Activated effector memory CD4-positive, alpha-beta T cell treated with Interleukin-2 at 50 U/mL for 16 hours (primary cell): ENCODE measurements at places on chromosomes 4 and X.

GRCh38 chrX:69389101-69389501 lies 115.0 kb upstream of the NALF2 start:
- no peak for DNase-seq

GRCh38 chr4:26354491-26354890 lies 33.7 kb downstream of the RBPJ start:
- no peak for DNase-seq

DNA sequence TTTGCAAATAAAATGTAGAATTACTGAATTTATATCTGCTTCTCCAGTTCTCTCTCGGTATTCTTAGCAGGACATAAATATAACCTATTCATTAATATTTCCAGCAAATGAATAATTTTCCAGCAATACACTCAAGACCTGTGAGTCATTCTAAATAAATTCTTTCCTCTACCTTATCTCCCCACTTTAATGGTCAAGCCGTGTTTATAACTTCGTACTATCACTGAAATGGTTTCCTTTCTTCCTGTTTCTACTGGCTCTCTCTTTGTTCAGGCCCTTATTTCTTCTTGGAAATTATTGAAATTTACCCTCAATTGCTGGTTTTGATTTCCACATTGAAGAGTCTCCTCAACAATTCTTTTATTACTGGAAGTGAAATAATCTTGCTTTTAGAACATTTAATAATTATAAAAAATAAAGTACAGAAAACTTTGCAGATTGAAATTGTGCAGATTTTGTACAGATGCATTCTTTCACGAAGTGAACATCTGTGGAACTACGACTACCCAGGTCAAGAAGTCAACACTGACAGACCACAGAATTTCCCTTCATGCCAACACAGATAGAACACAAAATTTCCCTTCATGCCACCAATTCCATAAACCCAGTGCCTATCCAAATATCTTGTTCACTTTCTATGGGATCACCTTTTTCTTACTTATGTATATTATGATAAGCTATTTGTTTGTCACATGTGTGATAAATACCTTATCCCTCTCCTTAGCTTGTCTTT lies 205.7 kb downstream of the FAT4 start:
- DNase-seq = no peak

DNA sequence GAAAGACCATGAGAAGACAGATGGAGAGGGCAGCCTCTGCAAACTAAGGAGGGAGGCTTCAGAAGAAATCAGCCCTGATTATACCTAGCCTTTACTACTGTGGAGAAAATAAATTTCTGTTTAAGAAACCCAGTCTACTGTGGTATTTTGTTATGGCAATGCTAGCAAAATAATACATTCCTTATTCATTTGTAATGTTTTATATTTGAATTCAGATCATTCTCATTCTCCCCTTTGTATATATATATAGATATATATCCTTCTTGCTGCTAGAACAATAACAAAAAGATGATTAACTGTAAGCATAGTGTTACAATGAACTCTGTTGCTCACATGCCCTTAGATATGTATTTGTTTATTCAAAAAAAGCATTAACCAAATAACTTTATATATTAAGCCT lies 22.5 kb downstream of the DMD start:
- no peak for DNase-seq

DNA sequence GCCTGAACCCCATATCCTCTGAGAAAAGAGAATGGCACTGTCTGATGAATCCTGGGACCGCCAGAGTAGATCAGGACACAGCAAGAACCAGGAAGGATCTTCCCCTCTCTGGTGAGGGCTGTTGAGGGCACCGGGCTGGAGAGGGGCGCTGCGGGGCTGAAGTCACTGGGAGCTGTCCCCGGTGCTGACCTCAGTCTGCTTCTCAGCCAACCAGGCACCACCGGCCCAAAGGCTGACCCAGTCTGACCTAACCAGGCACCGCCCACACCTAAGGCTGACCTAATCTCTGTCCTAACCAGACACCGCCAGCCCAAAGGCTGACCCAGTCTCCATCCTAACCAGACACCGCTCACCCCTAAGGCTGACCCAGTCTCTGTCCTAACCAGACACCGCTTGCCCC lies 82.8 kb downstream of the CPZ start:
- no peak for DNase-seq

- no peak for DNase-seq
These were observed 43.9 kb upstream of the NEIL3 start for GRCh38 chr4:177265729-177266128.

DNA sequence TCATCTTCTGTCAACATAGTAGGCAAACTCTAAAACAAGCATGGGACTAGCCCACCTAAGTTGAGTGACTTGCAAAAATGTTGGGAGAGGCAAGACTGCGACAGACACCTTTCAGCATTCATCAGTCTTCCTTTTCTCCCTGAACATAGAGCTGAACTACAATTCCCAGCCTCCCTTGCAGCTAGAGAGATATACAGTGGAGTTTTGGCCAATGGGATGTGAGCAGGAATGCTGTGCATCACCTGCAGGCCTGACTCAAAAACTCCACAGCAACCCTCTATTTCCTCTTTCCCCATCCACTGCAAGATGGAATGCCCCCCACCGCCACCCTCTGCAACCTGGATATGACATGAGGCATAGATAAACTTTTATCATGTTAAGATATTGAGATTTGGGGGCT lies 66.5 kb downstream of the PDHA1 start:
- DNase-seq = no peak

GRCh38 chr4:112312610-112313239 lies 15.6 kb downstream of the ALPK1 start:
- no peak for DNase-seq

DNA sequence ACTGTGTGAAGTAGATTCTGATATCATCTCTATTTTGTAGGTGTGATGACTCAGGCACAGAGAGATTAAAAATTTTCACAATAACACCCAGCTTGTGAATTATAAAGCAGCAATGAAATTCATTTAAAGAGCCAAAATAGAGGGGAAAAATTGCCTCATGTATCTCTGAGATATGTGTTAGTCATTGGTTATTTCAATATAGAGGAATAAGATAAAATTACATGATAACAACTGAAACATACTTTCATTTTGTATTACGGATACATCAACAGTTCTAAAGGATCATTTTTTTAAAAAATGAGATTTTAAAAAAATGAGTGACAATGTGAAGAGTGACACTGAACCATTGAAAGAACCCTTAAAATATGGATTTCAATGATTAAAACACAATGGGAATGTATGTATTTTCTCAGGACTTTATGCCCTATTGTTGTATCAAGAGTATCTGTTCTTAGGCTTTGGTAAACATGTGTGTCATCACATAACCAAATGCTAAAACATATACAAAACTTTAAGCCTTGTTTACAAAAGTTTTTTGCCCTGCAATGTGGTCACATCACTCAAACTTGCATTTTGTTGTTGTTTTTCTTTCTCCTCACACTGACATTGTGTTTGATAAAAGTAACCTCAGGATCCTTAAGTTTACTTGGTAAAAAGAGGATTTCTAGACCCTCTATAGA lies 221.3 kb downstream of the ANTXR2 start:
- no peak for DNase-seq
